ENCODE measurements at places on chromosomes 12 and 14.
A peak's percentile ranks its signal among the peaks of the same experiment; 100 is the strongest.

DNA sequence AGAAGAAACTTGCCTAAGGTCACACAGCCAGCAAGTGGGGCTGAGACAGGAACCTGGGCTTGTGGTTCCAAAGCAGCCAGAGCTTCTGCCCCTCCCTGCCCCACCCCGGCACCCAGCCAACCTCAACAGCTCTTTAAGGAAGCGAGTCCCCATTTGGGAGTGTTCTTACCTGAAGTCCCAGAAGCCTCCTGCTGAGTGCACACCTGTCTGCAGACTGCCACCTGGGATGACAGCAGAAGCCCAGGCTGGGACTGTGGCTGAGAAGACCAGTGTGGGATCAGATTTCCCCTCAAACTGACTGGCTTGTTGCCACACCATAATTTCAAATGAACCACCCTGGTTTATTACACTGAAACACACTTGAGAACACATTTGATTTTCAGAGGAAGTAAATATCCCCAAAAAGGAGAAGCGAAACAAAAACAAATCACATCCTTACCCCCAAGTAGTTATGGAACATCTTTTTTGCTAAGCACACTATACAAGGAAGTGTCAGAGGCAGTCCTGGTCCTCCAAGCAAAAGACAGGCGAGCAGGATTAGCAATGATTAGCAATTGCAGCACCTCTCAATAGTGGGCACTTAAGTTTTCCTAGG is 6.3 kb upstream of the RIN3 start:
- no peak for DNase-seq

DNA sequence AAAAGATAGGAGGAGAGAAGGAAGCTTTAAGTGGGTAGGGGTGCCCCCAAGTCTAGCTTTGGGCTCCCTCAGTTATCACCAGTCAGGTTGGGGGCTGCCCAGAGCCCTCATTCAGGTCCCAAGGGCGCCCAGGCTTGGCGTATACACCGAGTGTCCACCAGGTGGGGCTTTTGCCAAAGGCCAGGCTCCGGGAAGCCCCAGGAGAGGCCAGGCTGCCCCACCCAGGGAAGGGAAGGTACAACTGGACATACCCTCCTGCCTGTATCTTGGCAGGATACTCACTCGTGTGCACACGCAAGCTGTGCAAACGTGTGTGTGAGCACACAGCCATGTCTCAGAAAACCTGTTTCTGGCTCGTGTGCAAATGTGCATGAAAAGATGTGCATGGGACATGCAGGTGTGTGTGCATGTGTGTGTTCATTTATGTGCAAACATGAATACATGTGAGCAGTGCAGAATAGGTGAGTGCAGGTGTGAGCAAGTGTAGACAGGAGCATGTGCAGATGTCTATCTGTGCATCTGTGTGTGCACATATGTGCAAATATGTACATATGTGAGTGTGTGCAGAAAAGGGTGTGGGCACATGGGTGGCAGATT is 103.9 kb upstream of the MYL2 start:
- peak; percentile 25 for DNase-seq

- DNase-seq: no peak
Measured at GRCh38 chr14:106826833-106827369, 1300.5 kb downstream of the TMEM121 start.

GRCh38 chr12:61993734-61994345 is 266.4 kb upstream of the USP15 start:
- DNase-seq: no peak

- no peak for DNase-seq
Measured at GRCh38 chr12:102232446-102232845, 34.8 kb upstream of the PMCH start.

GRCh38 chr12:76916170-76916540 is 37.3 kb upstream of the CSRP2 start:
- no peak for DNase-seq

- no peak for DNase-seq
Measured at GRCh38 chr14:103712633-103713247, 2.5 kb downstream of the XRCC3 start.

DNA sequence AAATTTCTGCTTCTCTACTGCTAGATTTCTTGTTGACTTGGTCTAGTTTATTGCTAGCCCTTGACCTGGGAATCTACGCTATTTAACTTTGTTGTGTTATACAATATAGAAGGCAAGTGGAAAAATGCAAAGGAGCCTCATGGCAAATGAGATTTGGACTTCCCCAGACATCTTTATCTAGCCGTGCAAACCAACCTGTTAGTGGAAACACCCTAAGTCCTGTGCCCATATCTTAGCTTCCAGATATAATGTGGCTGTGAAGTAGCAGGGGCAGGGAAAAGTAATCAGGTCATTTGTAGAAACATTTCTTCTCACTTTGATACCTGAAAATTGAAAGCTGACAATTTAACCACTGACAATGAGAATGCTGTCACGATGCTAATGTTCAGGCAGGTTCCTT is 90.7 kb upstream of the ATP2B1 start:
- DNase-seq: no peak

Data from activated CD4-positive, alpha-beta T cell treated with anti-CD3 and anti-CD28 coated beads, Interleukin-2, amount 50 U/mL, for 4 hours (primary cell).